NCI-H1105 (cell line): ENCODE measurements at places on chromosomes 5 and 9.

- no peak for DNase-seq
Observed at GRCh38 chr5:73214306-73214705, 41.3 kb downstream of the TMEM174 start.

DNA sequence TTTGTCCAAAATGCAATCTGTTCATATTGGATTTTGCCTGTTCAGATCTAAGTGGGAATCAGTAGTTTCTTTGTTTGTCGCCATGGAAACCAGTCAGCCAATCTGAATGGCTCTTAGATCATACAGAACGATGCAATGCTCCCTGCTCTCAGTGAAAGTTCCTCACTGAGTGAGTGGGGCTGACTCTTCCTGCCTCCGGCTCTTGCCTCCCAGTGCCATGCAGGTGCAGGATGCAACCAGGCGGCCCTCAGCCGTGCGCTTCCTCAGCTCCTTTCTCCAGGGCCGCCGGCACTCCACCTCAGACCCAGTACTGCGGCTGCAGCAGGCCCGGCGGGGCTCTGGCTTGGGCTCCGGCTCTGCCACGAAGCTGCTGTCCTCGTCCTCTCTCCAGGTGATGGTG, at the start of gene PTPDC1:
Gene PTPDC1 (plus strand): TSS at position 151 of the 400 bp plus-strand sequence. CDS start 67 bp downstream, at position 218.
- no peak for DNase-seq

GRCh38 chr5:33701251-33701650, 190.5 kb downstream of the ADAMTS12 start:
- no peak for DNase-seq

DNA sequence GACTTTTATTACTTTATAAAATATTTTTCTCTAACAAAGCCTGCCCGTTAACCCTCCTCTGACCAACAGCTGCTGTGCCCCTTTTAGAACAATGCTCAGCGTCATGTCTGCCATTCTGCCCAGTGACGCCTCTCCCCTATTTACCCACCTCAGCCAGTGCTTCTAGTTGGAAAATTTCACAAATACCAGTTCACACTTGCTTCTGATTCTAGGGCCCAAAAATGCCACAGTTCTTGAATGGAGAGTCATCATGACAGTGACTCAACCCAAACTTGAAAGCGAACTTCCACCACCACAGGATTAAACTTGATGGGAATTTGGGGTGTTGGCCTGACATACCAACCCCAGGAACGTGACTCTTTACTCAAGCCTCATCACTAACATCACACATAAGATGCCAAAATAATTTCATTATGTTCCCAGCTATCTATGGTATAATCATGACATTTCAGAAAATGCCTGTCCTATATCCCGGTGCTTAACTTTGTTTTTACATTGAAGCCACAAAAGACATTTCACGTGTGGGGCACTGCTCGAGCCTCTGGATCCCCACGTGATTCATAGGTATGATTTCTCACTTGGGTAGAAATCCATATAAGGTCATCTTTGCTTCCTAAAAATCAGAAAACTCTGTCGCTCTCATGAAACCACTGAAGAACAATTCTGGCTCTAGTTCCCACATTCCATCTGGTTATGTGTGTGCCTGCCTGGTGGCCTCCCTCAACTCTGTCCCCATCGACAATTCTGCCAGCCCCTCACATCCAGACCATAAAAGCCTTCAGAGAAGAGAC, 220.9 kb downstream of the ACTL7B start:
- no peak for DNase-seq

DNA sequence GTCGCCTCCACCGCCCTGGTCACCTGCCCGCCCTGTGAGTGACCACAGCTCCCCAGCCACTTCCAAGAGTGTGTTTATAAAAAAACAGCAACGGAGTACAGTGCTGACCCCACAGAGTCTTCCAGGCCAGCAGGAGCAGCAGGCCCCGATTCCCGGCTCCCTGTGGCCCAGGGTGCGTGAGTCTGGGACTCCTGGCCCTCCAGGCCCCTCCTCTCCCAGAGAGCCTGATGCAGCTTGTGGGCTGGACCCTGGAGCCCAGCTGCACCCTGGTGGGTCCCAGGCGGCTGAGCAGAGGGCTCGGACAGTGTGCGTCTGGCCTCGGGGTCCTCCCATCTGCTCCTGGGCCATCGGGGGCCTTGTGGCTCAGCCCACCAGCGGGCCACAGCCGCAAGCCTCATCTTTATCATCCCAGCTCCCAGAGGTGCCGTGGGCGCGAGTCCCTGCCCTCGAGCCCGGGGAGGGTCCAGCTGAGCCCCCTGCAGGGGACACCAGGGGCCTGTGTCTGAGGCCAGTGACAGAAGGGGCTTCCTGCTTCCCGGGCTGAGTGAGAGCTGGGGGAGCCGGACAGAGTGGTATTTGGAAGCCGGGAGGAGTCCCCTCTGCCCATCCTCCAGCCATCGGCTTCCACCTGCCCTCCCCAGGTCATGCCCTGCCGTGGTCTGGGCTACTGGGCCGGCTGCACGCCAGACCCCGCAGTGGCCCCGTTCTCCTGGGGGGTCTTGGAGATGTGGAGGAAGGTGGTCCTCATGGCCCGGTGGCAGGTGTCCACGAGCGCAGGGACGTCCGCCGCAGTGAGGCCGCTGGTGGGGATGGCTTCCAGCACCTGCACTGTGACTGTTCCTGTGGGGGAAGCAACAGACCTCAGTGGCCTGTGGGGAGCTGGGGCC, 10.6 kb downstream of the EGFL7 start:
- DNase-seq = no peak

- no peak for DNase-seq
Observed at GRCh38 chr5:74578356-74579044, 62.0 kb downstream of the ENC1 start.

GRCh38 chr9:494764-495163, 280.1 kb downstream of the DOCK8 start:
- DNase-seq = no peak

DNA sequence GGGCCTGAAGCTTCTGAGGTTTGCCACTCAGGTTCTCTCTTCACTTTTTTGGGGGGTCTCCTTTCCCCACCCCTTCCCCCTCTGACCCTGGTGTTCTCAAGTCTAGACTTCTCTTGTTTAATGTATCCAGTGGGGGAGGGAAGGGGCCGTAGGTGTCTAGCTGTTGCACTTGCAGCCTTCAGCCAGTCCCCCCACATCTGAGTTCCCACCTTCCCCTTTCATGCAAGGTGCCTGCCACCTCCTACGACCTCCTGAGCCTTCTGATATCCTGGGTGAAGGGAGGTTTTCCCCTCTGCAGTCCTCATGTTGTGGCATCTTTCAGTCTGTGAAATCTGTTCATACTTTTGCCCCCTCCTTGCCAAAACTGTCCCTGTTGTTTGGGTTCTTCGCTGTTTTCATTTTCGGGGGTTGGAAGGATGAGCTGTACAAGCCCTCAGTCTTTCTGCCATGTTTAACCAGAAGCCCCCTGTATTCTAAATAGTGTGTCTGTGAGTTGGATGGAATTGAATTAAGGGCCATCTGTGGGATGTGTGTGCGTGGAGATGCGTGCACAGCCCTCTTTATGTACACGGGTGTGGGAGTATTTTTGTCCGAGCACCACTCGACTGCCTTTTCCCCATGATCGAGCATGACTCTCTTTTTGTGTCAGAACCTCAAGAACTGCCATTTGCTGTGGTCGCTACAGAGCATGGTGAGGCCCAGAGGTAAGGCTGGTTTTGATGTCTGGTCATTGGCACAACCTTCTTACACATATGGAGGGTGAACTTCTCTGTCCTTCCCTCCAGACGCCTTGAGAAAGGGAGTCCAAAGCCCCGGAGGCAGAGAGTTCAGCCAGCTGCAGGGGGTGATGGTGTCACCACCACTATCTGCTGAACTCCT, 23.6 kb downstream of the PRRC2B start:
- DNase-seq = no peak

DNA sequence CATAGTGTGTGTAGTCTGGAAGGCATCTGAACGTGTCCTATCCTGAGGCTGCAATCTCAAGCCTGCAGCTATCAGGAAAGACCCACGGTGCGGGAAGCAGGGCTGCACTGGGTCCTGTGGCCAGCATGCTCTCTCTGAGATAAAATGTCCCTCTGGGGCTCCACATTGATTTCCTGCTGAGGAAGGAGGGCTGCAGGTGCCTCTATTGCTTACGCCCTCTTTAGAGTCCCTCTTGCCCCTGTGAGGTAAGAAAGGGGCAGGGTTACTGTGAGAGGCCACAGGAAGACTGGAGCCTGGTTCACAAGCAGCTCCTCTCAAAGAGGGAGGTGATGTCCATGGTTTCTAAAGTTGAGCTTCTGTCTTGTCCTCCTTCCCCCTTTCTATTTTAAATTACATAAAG, 299.9 kb upstream of the RFX3 start:
- DNase-seq = no peak

- no peak for DNase-seq
Observed at GRCh38 chr9:136851941-136852663, at the start of gene MAMDC4. TSS of gene MAMDC4 (plus strand) at chr9:136852346. CDS start at chr9:136852417, 71 bp downstream.

GRCh38 chr9:23663946-23664345, 162.1 kb downstream of the ELAVL2 start:
- DNase-seq = no peak

DNA sequence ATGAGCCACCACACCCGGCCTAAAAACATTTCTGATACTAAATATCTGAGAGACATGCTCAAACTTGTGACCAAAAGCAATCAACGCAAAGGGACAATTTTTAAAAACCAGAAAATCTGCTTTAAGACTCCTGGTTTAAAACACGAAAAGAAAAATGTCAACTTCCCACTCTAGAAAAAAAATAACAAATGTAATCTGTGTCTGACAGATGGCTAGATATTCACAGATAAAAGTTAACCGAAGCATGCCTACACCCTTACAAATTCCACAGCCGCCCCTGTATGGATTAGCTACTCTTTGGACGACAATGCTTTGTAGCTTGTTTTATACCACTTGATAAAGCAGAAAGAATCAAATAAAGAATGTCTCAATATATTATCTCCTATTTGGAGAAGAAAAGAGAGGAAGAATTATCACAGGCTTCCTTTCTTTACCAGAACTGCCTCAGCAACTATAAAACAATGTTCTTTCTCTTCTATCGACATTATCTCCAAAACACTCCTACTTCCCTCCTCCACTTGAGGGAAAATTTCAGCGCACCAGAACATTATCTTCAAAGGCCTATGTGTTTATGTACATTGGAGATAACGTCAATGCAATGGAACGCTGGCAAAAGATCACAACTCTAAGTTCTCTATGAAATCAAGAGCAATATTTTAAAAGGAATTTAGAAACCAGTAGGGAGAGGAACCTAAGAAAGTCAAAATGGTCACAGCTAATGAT, 26.2 kb downstream of the CEMIP2 start:
- no peak for DNase-seq
